ENCODE measurements at places on chromosomes 13 and 19.

GRCh38 chr13:39417643-39418042 is 185.3 kb downstream of the LHFPL6 start:
- no peak for DNase-seq

- DNase-seq: no peak
These were observed 863.9 kb upstream of the GPC6 start for GRCh38 chr13:92362717-92363116.

- no peak for DNase-seq
These were observed 580 bp downstream of the AP2A1 start for GRCh38 chr19:49767381-49767780.

- DNase-seq: no peak
These were observed 13.5 kb upstream of the BSG start for GRCh38 chr19:558770-559439.

DNA sequence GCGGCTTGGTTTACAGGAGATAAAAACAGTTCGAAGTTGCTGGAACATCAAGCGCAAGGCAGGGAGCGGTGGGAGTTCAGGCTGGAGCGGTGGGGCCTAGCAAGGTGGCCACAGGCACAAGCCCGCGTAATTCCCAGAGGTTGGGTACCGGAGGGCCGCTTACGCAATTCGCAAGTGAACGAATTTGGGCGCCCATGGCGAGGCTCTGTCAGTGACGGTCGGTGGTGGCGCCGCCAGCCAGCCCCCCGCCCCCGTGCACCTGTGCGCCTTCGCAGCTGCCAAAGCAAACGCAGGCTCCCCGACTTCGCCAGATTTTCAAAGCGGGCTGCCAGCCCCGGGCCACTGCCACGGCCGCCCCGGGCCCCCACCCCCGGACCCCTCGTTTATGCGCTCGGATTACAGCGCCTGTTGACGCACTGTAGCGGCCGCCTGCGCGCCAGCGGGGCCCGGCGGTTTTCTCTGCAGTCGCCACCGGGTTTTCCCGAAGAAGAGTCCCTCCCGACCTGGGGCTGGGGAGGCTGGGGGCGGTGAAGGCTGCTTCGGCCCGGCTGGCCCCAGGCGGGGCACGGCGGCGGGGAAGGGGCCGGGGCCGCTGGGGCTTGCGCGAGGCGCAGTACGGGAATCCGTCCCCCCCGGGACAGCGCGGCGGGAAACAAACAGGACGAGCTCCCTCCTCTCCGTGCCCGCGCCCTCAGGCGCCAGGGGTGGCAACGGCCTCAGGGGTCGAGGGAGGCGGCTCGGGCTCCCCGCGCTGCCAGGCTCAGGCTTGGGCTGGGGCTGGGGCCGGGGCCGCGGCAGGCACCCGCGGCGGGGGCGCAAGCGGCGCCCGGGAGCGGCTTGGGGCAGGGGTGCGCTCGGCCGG is 709 bp downstream of the N4BP2L1 start:
- DNase-seq: no peak

GRCh38 chr19:15218501-15218900 is 13.7 kb downstream of the EPHX3 start:
- DNase-seq: no peak

- DNase-seq: no peak
These were observed 59.6 kb downstream of the DPY19L3 start for GRCh38 chr19:32465176-32465575.

- DNase-seq: no peak
These were observed 238.0 kb downstream of the POSTN start for GRCh38 chr13:37360556-37360955.

- DNase-seq: peak; percentile 40
These were observed at the start of gene HOMER3 for GRCh38 chr19:18940769-18941627. TSS of gene HOMER3 (minus strand) at chr19:18941217. CDS start at chr19:18938982, 2,235 bp downstream.

- DNase-seq: no peak
These were observed 6.5 kb downstream of the HIF3A start for GRCh38 chr19:46303322-46303690.

DNA sequence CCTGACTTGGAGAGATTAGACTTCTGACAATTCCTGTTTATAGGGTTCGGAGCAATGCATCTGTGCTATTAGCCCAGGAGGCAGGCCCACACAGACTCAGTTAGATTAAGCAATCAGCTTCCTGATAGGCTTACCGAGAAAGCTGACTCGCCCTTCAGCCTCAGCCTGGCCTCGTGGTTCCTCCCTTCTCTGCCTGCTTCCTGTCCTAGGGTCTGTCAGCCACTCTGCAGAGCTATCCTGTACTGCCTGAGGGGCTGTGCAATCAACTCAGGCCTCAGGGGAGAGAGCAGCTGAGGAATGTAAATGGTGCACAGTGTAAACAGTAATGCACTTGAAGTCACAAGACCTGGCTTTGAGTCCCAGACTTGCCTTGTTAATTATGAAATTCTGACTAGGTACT is 30.7 kb downstream of the HTR2A start:
- DNase-seq: no peak

DNA sequence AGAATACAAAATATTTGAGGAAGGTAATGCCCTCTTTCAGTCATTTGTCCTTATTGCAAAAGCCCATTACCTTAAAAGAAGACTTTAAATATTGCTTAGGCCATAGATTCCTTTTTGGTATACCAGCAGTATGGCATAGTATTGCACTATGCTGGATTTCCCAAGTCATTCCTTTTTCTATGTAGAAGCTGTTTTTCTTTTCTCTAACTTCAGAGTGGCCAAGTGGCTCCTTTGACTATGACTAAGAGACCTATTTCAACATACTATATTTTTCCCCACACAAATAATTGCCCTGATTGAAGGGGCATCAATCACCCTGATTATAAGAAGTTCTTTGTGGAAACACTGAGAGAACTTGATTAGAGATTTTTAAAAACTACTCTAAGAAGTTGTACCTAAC is 68.6 kb downstream of the UFM1 start:
- no peak for DNase-seq

DNA sequence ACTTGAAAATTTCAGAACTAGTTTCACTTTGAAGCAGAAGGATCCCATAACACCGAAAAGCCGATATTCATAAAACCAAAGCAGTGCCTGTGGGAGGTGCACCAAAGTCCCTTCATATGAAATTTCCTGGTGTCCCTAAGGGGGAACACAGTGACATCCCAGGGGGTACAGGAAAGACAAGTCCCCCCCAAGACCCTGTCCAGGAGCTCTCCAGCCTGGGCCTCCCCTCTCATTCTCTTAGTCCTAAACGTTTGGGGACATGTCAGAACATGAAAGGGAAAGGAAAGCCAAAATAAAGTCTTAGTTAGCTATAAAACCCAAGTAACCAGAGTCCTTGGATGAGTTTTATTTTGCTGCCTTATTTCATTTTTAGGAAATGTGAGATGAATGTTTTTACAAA is 56.6 kb downstream of the MRPL57 start:
- no peak for DNase-seq

DNA sequence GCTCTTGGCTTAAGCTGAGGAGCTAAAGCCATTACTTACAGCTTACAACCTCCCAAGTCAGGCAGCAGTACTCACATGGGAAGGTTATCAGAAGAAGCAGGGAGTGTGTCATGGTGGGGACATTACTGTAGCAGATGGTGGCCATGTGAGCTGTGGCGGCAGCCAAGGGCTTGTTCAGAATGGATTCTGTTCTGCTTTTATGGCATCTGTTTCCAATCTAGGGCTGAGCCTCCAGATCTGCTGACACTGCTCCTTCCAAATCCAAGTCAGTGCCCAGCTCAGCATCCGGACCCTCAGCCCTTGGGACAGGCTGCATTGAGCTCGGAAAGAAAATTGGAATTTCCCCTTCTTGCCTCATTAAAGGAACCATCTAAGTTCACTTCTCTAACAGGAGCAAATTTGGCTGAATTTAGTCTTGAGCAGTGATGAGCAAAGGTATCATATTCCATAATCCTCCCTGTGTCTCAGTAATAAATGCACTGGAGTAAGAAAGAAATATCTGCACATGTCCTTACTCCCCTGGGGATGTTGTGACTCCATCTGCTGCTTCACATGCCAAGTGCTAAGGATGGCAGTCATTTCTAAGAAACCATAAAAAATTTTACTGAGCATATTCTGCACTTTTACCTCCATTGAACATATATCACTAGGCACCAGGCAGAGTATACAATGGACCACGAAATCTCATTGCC is 73.9 kb downstream of the KCTD12 start:
- peak; percentile 15 for DNase-seq

GRCh38 chr13:83563499-83563898 is 318.8 kb downstream of the SLITRK1 start:
- DNase-seq: no peak

DNA sequence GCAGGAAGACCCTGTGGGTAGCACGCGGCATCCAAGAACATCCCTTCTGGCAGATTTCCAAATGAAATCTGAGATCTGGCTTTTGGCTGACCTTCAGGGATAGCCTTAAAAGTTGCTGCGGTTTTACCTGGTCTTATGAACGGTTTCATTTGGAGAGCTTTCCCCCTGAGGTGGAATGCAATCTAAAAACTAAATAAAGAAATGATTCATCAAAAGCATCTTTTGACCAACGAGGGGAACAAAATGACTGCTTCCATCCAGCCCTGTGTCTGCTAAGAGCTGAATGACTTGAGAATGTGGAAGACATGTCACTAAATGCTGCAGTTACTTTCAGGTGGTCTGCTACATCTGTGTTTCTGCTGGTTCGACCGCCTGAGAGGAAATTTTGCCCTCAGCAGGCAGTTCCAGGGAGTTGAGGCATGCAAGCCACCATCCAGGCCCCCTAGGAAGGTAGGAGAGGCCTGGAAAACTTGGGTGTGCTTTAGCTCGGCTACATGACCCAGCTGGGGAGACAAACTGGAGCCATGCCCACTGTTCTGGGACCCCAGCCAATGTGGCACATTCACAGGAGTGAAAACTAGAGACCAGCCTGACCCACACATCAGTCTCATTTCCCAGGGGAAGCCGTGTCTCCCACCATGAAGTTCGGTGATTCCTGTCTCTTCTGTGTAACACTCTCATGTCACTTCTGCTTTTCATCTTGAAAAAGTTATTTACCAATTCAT is 175.1 kb upstream of the KL start:
- DNase-seq: peak; percentile 38

DNA sequence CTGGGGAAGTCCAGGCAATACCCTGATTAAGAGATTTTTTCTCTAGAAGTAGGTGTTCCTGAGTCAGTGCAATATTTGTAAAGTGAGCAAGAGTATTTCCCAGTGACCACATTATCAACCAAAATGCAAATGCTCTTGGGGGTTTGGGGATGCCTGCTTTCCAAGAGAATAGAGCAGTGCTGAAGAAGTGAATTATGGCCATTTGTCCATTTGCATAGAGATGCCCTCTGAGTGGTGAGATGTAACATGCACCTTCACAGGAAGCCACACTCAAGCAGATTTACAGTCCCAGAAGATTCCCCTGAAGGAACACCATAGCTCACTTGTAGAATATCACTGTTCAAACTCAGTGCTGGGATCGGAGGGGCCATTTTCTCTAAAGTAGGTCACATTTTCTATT is 71.8 kb downstream of the TNFSF11 start:
- DNase-seq: no peak

DNA sequence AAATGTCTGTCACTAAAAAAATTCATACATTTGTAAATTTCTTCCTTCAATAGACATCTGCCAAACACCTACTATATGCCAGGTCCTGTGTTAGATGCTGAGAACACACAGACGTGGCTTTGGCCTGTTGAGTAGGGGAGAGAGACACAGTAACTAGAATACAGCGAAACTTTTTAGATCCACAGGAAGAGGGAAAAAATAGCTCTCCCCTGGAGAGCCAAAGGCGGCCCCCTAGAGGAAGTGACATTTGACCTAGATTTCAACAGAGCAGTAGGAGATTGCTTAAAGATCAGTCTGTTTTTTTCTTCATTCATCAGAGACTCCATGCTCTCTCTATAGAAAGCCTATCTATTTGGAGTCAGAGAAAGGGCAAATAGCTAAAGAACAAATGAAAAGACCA is 11.3 kb downstream of the LCP1 start:
- no peak for DNase-seq

GRCh38 chr19:6632002-6632621 is 37.8 kb downstream of the TNFSF14 start:
- DNase-seq: peak; percentile 40

GRCh38 chr19:8158411-8159074 is 9.2 kb upstream of the FBN3 start:
- DNase-seq: no peak

DNA sequence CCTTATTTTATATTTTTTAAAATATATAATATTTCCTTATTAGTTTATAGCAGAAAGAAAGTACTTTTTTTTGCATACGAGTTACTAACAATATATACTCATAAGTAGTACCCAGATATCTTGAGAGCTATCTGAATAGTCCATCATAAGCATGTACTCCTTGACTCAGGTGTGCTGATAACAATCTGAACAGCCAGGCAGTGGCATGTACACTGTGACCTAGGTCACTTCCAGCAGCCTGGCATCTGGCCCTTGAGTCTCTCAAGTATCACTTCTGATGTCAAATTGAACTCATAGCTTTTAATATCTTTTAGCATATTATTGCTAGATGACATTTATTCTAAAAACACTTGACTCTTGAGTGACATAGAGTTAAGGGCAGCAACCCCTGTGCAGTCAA is 1576.7 kb downstream of the SLITRK1 start:
- DNase-seq: no peak

DNA sequence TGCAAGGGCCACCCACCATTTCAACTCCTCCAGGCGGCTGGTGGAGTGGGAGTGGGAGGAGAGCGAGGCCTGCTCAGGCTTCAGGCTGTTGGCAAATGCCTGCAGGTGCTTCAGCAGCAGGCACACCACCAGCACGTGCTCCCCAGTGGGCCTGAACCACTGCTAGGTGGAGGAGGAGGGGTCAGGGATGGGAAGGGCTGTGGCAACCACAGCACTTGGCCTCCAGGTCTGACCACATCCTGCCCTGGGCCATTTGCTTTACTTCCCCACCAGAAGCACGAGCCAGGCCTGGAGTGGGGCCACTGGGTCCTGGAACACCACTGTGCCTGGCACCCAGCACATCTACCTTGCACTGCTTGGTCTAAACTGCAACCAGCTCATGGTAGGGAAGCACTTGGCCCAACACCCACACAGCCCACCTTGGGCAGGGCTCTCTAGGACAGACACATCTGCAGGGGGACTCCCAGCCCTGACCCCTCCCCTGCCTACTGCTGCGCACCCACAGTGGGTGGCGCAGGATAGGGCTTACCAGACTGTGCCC is 26.2 kb downstream of the TUBA3C start:
- no peak for DNase-seq

DNA sequence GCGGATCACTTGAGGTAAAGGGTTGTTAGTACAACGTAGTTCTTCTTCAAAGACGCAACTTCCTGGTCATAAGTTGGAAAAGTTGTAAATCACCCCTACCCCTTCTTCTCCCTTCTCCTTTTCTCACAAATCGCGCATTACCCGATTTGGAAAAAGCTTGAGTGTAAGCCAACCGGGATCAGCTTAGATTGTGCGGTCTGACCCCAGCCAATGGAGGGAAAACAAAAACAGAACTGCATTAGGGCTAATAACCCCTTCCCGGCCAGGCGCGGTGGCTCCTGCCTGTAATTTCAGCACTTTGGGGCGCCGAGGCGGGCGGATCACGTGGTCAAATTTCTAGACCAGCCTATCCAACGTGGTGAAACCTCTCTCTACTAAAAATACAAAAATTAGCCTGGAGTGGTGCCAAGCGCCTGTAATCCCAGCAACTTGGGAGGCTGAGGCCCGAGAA is 806 bp downstream of the ZNF90 start:
- DNase-seq: no peak

All from anterior cingulate cortex (tissue), 58 donors.